Activated CD4-positive, alpha-beta T cell treated with anti-CD3 and anti-CD28 coated beads for 4 hours (primary cell): ENCODE measurements at places on chromosomes 6 and 20.

- DNase-seq, result no peak
Observed at GRCh38 chr6:109999740-110000139, 21.6 kb downstream of the GPR6 start.

GRCh38 chr6:42532038-42532669 lies 31.7 kb upstream of the UBR2 start:
- peak; percentile 17 for DNase-seq

DNA sequence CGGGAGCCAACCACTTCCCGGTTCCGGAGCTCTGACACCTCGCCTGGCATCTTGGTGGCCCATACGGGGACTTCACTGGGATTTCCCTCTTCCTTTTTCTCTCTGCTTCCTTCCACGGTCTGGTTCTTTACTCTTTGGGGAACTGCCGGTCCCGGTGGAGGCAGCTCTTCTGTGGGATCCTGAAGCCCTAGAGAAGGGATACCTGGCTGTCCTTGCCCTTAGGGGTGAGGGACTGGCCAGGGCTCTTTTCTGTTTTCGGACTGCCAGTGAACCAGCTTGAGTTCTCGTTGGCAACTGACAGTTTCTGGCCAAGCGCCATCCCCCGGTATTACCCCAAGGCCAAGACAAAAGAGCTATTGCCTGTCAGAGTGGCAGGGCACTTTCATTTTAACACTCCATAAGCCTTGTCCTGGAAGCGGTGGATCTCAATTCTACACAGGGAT lies 880 bp upstream of the CPXM1 start:
- DNase-seq, result no peak

- no peak for DNase-seq
Observed at GRCh38 chr6:145161501-145161900, 573.8 kb downstream of the EPM2A start.

DNA sequence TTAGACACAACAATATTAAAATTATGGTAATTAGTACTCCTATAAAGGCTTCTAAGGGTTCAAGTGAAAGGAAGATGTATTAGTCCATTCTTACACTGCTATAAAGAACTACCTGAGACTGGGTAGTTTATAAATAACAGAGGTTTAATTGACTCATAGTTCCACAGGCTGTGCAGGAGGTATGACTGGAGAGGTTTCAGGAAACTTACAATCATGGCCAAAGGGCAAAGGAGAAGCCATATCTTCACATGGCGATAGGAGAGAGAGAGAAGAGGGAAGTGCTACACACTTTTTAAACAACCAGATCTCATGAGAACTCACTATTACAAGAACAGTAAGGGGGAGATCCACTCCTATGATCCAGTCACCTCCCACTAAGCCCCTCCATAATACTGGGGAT lies 52.9 kb downstream of the TINAG start:
- DNase-seq, result no peak
